ENCODE measurements at places on chromosomes 3 and 15. TPM values are rescaled to one million over a fixed set of nuclear protein-coding genes. Genes with fewer than 3 reads are reported as not detected.

- no peak for DNase-seq
These were observed 33.1 kb upstream of the POLG start for GRCh38 chr15:89367485-89368451.

DNA sequence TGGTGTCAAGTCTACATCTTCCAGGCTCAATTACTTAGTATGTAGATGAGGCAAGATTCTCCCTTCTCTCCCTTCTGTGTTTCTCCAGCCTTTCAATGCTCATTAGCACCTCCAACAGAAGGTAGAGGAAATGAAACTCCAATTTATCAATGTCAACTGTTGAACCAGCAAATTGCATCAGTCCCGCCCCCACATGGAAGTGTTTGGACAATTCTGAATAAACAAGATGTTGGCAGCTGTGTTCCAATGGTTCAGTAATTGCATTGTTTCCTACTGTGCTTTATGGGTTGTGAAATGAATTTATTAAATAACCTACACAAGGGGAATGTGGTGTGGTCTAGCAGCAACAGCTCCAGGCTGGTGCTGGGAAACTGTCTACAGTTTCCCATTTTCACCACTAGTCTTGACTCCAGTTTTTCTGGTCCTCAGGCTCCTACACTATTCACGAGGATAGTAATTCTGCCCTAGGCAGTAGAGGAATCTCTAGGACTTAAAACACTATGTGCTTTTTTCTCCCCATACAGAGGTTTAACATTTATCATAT is 91.9 kb downstream of the MB21D2 start:
- peak; percentile 34 for DNase-seq

DNA sequence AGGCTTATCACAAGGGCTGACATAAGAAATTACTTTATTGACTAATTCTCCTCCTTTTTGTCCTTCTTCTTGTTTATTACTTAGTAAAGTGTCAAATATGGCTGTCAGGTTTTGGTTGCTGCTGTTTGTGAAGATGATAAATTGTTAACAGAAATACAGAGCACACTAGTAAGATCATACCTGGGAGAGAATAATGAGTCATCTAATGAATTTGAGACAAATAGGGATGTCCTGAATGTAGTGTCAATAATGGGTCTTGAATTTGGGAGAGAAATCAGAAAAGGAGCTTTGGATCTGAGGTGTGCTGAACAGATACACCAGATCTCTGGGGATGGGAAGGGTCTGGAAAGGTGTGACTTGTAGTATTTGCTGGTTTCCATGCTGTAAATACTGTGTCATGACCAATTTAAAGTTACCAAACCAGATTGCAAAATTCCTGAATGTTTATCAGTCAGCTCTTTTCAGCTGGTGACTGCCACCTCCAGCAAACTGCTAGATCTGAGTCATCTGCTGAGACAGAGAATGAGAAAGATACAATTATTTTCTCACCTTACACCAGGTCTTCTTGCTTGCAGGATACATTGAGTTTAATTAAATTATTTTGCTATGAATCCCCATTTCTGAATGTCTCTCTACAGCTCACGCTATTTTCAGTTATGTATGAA is 76.7 kb upstream of the SATB1 start:
- peak; percentile 1 for DNase-seq

DNA sequence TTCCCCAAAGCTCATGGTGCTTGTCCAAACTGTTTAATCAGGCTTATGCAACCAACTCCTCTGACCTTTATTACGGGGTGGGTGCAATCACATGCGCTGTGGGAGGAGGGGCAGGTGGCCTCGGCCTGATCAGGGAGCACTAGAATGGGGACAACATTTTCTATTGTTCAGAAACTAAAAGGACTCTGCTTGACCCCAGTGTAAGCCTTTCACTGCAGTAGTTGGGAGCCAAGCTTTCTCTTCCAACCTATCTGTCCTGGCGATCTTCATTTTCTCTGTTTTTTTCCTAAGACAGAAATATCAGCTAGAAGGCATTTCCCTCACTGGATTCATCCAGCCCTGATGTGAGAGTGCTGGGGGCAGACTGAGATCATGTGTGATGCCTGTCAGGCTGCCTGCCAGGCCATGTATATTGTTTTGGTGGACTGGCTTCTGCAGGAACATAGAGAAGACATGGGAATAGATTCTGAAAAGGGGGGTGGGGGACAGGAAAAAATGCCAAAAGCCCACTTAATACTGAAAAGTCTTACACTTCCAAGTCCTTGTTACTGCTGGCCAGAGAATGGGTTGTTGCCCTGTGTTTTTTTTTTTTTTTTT is 627.0 kb upstream of the TBL1XR1 start:
- DNase-seq = peak; percentile 76

DNA sequence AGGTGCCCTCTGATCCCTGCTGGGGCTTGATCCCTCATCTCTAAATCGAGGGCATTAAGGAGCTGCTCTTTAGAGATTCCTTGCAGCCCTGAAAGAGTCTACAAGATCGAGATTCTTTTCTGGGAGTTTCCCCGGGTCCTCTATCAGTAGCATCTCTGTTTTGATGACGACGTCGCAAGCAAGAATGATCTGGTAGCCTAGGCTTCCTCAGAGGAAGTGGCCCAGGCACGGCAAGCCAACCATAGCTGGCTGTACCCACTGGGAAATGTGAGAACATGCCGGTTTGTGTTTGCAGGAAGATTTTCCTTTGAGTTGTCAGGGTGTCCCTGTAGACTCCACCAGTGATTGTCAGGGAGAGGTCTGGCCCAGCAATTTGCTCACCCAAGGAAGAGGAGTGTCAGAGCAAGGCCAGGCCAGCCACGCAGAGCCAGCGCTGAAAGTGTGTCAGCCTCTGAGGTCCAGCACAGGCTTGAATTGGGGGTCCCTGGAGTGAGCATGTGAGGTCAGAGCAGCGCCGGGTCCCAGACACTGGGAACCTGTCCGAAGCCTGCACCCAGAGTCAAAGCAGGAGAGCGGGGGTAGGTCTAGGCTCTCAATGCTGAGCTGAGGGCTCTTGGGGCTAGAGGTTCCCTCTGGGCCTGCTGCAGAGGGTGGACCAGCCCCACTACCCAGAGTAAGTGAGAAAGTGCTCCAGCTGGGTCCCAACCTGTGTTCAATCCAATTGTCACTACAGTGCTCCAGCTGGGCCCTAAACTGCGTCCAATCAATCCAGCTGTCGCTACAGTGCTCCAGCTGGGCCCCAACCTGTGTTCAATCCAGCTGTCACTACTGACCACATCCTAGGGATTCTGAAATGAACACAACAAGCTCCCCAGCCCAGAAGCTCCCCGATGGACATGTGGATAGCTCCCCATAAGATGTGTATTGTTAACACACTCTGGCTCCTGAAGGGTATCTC is 95.7 kb downstream of the CHDH start:
- DNase-seq = no peak

DNA sequence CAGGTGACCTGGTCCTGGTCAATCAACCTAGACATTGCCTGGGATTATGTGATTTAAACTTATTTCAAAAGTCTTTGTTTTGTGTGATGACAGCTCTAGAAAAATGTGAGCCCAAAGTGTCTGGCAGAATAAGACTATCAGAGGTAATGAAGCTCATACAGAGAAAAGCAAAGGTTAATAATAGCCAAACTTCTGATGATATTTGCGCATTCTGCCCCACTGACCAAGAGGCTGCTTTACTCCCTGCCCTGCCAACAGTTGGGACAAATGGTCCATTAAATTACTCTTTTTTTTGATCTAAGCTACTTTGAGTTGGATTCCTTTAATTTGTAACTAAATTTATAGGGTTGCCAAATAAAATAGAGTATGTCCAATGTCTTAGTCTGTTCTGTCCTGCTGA is 911.2 kb downstream of the MCTP2 start:
- no peak for DNase-seq

- DNase-seq = no peak
These were observed 119.8 kb upstream of the TLE3 start for GRCh38 chr15:70217226-70218160.

- peak; percentile 20 for DNase-seq
These were observed 325.0 kb downstream of the FOXP1 start for GRCh38 chr3:71258526-71258925.

DNA sequence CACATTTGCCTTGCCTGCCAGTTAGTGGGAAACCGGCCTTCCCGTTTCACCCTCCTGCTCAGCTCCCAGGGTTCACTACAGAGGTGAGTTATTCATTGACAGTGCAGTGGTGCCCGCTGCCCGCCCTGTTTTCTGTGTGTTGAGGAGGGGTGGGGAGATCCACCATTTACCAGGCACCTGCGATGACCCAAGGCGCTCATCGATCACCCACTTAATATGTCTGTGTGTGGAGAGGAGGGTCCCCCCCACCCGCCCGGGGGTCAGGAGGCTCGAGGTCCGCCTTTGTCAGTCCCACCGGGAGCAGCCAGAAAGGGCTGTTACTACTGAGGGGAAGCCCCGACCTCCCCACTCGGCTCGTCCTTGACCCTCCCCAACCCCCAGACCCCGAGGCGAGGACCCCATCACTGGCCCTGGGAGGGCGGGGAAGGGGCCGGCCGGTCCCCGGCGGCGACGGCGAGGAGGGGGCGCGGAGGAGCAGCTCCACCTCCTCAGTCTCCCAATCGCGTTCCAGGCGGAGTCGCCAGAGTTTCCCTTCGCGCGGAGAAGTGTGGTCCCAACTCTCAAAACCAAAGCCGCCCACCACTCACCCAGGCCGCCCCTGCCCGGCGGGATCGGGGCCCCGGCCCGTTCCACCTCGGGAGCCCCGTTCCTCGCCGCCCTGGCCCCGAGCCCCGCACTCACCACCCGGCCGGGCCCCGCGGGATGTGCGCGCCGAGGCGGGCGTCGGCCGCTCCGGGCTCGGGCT is 1.1 kb downstream of the PLXNB1 start:
- peak; percentile 54 for DNase-seq

GRCh38 chr15:81575436-81576123 is 201.6 kb upstream of the TMC3 start:
- no peak for DNase-seq

DNA sequence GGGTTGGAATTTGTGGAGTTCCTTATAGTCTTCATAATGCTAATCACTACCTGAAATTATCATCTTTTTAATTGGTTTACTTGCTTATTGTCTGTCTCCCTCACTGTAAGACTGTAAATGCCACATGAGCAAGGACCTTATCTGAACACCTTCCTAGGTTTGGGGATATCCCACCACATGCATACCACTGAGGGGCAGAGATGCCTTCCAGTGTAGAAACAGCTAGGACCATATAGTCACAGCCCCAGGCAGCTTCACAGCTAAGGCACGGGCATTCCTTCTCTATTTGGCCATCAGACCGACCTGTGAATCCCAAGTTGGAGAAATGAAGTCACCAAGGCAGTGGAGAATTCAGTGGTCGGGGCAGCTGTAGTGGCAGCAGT is 28.6 kb downstream of the PAQR9 start:
- no peak for DNase-seq

DNA sequence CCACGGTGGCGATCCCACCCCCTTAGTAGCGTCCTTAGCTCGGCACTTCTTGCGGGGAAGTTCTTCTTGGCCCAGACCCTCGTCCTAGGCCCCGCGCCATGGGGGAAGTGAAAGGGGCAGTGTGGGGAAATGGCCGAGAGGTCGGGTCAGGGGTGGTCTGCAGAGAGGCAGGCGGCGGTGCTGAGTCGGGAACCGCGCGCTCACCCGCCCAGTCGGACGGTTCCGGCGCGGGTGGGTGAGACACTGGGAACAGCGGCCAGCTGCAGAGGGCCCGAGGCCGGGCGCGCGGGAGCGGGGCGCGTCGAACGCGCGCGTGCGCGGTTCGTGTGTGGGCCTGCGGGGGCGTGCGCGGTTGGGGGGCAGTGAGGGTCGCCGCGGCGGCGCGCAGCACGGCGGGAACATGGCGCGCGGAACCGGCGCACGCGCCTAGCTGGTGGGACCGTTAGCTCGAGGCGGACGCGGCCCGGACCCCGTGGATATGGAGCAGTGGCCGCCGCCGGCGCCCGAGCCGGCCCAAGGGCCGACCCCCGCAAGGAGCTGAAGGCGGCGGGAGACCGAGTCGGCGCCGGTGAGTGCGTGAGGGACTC is 246.9 kb downstream of the GOLGA6L6 start:
- no peak for DNase-seq

The EFHB gene
- total RNA-seq = 2.9 TPM

The PLCB2 gene
- 0.76 TPM for total RNA-seq

The TNFSF10 gene
- not detected for total RNA-seq

The MYZAP gene
- total RNA-seq = not detected

The TOP2B gene
- total RNA-seq = 58.4 TPM

The TRPM1 gene
- not detected for total RNA-seq

Data from GM23248 (cell line).